ENCODE measurements at places on chromosomes 7 and 10.

DNA sequence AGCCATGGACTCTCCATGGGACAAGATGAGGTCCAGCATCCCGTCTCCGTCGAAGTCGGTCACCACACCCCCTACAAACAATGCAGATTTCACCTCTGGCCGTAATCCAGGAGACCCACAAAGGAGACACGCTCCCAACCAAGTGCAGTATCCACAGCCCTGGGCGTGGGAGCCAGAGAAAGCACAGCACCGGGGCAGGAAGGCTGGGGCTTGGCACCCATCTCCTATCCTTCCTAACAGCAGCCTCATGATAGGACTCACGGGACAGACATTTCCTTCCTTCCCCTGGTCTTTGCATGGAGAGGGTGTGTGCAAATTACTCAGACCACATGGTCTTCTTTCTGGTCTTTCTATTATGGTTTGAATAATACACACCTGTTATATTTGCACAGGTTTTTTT lies 46.3 kb downstream of the GOLGA7B start:
- peak; percentile 52 for DNase-seq

- DNase-seq: no peak
These were observed 1.3 kb upstream of the ITPRIP start for GRCh38 chr10:104339469-104340110.

DNA sequence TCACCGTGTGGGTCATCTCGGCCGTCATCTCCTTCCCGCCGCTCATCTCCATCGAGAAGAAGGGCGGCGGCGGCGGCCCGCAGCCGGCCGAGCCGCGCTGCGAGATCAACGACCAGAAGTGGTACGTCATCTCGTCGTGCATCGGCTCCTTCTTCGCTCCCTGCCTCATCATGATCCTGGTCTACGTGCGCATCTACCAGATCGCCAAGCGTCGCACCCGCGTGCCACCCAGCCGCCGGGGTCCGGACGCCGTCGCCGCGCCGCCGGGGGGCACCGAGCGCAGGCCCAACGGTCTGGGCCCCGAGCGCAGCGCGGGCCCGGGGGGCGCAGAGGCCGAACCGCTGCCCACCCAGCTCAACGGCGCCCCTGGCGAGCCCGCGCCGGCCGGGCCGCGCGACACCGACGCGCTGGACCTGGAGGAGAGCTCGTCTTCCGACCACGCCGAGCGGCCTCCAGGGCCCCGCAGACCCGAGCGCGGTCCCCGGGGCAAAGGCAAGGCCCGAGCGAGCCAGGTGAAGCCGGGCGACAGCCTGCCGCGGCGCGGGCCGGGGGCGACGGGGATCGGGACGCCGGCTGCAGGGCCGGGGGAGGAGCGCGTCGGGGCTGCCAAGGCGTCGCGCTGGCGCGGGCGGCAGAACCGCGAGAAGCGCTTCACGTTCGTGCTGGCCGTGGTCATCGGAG lies 1.8 kb downstream of the ADRA2A start:
- DNase-seq: no peak

GRCh38 chr7:55110282-55110992 lies 91.6 kb downstream of the EGFR start:
- DNase-seq: no peak

- no peak for DNase-seq
These were observed 119.3 kb downstream of the SRPK2 start for GRCh38 chr7:105269397-105269796.

- no peak for DNase-seq
These were observed 402.6 kb downstream of the NRG3 start for GRCh38 chr10:82277591-82277990.

DNA sequence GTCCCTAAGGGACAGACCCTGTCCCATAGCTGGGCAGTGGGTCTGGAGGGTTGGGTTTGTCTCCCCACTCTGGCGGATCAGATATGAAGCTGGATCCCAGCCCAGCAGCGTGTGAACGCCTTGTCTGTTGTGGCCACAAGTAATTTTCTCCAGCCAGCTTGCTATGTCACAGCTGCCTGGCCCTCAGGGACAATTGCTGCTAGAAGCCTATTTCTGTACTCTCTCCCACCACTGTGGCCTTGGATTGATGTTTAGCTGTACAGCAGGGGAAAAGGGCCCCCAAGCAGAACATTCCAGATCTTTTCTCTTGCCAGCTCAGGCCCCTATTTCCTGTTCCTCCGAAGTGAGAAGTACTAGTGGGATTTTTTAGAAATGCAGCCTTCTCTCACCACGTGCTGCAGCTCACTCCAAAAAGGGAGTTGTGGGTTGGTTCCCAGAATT lies 53.5 kb upstream of the WAC start:
- DNase-seq: peak; percentile 25

- no peak for DNase-seq
These were observed 159.5 kb upstream of the HGF start for GRCh38 chr7:81929386-81929785.

GRCh38 chr10:129962872-129963640 lies 1.0 kb downstream of the EBF3 start:
- peak; percentile 50 for DNase-seq

DNA sequence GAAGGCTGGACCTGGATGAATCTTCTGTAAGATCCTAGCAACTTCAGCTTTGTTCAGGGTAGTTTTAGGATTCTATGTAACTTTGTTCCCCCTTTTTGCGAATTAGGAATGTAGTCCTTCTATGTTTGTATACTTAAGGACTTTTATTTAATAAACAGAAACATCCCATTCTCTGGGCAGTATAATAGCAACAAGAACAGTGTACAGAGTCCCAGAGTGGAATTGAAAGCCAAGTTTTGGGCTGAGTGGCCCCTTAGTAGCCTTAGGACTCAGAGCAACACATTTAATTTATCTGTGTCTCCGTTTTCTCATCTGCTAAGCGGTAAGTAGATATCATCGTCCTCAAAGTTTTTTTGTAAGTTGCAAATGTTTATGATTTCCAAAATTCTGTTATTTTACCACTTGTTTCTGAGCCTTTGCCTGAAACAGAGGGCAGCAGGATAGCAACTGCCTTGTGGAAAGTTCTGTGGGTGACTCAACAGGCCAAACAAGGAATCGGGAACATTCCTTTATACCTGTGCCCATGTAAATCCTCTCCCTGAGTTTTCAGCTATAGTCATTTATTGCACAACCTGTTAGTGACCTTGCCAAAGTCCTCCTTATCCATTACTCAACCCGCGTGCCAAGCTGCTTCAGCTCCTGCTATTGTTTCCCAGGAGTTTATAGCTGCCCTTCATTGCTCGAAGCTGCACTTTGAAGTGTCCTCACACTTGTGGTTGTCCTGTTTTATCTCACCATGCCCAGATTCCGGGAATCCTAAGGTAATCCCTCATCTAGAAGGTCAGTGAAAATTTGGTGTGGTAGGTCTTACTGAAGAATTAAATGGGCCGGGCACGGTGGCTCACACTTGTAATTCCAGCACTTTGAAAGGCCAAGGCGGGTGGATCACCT lies 199.1 kb upstream of the AHR start:
- no peak for DNase-seq

DNA sequence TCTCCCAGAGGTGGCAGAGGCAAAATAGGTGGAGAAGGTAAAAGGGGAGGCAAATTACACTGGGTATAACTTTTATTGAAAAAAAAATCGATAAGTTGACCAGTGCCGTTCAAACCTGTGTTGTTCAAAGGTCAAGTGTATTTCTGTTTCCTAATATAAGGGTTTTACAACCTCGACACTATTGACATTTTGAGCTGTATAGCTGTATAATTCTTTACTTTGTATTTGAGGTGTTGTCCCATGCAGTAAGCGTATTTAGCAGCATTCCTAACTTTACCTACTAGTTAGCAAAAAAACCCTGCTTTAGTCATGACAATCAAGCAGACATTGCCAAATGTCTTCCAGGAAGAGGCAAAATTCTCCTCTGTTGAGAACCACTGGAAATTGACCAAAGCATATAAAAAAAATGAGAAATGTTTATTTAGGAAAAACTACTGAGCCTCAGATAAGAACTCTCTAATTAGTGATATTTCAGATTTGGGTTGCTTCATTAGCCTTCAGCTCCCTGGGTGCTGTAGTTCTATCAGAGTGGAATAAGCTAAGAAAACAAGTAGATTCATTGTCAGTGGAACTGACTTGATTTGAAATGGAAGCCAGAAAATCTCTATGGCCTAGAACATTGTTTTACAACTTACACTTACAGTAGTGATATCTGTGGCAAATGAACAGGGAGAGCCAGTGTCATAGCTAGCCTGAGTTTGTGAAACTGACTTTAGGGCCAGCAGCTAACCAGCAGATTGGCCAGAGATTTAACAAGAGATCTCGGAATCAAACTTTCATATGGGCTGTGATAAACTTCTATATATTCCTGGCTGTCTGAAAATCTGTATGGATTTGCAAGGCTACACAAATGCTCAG lies 331.6 kb downstream of the DGKB start:
- DNase-seq: no peak

GRCh38 chr7:72163271-72163670 lies 248.9 kb downstream of the CALN1 start:
- DNase-seq: no peak

DNA sequence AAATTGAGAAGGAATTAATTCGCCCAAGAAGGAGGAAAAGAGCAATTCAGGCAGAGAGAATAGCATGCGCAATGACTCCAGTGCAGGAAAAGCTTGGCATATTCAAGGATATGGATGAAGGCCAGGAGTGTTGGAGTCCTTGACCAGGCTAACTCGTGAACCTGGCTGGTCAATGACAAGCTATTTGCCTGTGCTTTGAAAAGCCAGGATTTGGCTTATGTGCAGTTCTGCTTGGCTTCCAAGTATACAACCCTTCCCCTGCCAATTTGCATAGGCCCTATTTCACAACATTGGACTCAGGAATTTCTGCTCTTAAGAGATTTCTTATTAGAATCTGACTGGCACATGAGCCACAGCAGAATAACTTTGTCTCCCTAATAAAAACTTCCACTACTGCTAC lies 72.3 kb upstream of the SP8 start:
- DNase-seq: no peak

DNA sequence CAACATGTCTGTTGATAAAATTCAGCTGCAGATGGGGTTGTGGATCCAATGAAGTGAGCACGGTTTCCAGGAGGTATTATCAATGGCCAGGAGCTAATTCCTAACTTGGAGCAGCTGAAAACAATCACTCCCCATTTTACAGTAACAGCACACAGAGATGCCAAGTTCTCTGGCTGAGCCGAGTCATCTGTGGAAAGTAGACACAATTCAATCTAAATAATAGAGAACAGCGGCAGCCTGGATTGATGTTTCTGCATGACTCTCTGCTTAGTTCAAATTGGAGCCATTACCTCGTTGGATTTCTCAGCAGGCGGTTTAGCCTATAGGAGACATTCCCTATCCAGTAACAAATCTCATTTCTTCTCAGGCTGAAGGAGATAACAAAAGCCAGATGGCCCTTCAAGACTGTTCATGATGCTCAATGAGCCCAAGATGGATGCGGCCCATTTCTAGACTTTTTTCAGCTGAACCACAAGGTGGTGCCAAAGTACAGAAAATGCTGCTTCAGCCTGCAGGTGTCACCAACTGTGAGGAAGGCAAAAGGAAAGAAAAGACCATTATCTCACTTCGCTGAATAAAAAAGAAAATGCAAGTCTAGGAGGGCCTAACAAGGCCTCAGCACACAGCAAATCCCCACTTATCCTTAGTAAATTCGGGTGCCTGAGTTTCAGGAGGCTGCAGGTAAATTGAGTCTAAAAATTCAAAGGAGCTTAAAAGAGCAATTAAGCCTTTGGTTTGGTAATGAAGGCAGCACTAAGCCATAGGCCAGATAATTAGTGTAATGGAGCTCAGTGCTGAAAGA lies 83.7 kb downstream of the SLC16A9 start:
- DNase-seq: no peak

DNA sequence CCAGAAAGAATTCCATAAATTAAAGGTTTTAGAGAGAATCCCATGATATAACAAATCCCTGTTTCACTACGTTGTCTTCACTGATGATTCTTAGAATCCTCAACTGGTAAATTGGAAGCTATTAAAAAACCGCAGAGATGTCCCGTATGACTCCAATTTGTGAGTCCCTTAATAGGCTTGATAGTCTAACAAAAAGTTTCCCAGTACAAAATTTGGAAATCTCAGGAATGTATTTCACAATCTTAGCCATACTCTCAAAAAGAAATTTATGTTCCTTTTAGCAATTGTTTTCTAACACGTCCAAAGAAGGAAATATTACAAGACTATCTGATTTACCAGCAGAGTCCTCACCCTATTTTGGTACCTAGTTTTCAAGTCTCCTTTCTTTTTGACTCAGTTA lies 2.5 kb downstream of the TES start:
- DNase-seq: no peak

DNA sequence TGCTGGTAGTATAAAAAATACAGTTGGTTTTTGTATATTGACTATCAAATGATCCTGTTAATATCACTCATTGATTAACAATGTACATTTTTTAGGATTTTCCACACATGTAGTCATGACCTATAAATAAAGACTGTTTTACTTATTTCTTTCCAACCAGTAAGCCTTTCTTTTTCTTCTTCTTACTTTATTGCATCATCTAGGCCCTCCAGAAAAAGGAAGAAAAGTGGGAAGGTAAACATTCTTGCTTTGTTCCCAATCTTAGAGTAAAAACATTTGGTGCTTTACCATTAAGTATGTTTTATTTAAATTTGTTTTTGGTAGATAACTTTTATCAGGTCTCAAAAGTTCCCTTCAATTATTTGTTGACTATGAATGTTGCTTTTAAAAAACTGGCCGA lies 47.1 kb upstream of the CCNY start:
- no peak for DNase-seq

DNA sequence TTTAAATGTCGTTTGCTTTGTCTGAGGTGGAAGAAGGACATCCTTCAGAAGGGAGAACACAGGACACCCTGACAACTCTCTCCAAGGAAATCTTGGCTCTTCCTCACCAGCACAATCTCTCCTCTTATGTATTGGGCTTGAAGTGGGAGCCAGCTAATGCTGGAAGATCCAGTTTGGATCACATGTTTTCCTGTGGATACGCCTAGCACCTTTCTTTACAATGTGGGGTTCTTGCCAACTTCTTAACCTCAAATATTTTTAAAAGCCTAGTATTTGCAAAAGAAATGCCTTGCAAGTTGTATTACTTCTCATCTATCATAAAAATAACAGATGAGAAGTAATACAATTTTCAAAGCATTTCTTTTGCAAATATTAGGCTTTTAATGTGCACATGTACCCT lies 76.4 kb downstream of the FRMD4A start:
- no peak for DNase-seq

GRCh38 chr10:100735337-100736143 lies 9.8 kb upstream of the PAX2 start:
- no peak for DNase-seq

- no peak for DNase-seq
These were observed 16.7 kb upstream of the MGAM2 start for GRCh38 chr7:142094861-142095260.

DNA sequence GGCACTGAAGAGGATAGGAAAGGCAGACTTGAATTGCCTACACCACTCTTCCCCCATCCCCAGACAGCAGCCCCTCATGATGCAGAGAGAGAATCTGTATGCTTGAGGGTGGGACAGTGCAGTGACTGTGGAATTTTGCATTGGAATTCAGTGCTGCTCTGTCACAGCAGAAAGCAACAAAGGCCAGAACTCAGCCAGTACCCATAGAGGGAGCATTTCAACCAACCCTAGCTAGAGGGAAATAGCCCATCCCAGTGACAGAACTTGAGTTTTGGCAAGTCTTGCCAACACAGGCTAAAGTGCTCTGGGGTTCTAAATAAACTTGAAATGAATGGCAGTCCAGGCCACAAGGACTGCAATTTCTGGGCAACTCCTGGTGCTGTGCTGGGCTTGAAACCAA lies 80.4 kb downstream of the TES start:
- DNase-seq: no peak

- peak; percentile 10 for DNase-seq
These were observed 46.0 kb downstream of the RASGEF1A start for GRCh38 chr10:43220657-43221418.

GRCh38 chr7:121180436-121181063 lies 148.2 kb upstream of the WNT16 start:
- no peak for DNase-seq

- DNase-seq: no peak
These were observed 41.9 kb downstream of the DRGX start for GRCh38 chr10:49353895-49354566.

Data from left ventricle myocardium superior (tissue), 1 donor.